IPS DF 19.7 (cell line): ENCODE measurements at places on chromosomes 13 and 19.

GRCh38 chr13:98335721-98336120, 158.7 kb upstream of the RNF113B start:
- DNase-seq, result no peak

DNA sequence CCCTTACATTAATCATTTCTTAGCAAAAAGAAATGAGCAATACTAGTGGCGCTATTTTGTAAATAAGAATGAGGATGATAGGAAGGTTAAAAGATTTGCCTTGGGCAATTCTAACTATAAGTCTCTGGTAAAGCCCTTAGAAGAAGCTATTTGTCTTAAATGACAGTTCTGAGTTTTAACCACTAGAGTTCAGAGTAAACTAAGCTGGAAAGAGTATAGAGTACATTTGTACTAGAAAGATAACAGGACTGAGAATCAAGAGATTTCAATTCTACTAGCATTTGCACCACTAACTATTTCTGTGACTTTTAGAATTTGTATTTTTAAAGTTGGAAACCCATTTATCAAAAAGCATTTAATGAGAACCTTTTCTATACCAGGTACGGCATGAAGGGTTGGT, 750.3 kb downstream of the OLFM4 start:
- no peak for DNase-seq

DNA sequence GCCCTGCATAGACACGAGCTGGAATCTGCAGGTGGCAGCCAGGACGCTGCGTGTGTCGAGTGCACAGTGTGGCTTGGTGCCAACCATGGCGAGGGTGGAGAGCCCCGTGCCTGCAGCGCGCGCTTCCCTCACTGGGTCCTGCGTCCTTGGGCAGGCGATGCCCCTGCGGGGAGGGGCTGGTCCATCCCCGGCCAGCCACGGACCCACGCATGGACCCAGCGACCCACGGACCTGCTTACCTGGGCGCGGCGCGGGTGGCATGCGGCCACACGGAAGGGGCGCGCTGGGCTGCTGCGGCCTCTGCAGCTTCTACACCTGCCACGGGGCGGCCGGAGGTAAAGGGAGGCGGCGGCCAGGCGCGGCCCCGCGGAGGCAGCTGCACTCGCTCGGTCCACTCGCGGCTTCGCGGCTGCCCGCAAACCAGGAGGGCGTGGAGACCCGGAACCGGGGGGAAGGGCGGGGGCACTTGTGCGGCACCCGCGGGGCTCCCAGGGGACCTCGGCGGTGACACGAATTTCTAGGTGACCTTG, 569 bp upstream of the MCF2L start:
- DNase-seq, result no peak

DNA sequence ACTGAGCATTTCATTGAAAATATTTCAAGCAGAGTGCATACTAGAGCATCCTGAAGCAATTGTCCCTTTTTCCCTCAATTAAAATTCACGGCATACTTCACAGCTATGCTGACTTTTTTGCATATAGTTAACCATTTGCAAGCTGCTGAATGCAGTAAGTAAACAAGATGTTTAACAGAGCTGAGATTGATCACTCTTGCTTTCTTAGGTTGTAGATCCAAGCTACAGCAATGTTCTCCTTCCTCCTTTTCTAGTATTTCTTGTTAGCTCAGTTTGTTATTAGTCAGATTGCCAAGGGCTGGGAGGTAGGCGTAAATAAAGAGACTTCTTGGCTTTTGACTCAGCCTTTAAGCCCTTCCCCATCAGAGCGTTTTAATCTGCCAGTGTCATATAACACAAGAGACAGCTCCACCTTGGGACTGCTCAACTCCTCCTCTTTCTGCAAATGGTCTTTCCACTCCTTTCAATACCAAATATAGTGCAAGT, at the start of gene SLITRK6:
TSS of gene SLITRK6 (minus strand) at position 323 of the 486 bp plus-strand sequence. CDS start 2,911 bp downstream, outside the sequence.
- peak; percentile 48 for DNase-seq

DNA sequence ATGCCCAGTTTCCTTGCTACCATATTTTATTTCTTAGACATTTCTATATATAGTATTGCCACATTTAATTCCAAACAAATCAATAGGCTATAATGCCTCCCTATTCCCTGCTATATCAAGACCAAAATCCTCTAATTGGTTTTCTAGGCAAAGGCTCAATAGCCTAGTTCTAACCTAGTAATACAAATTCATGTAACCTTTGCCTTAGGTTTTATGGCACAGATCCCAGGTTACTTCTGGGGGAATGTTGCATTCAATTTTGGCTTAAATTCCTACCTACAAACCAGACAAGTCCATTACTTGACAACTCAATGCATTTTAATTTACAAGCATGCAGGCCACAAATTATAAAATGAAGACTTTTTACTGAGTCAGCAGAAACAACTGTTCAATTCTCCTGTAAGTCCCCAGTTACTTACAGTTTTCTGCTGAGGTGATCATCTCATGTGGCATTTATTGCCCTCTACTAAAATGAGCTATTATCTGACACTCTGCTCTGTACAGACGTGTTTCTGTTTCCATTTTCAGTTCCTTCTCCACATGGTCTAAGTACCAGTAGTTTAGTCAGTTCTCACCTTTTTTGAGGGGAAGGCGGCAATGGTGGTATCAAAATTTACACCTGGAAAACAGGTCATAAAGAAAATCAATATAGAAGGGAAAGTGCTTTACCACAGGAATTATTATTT, 11.7 kb downstream of the KCNRG start:
- no peak for DNase-seq

- DNase-seq, result peak; percentile 99
Observed at GRCh38 chr19:38899447-38900201, at the start of the genes NFKBIB and SIRT2. TSS of gene NFKBIB (plus strand) at chr19:38899969. CDS start at chr19:38900033, 64 bp downstream. TSS of gene SIRT2 (minus strand) at chr19:38899618. CDS start at chr19:38899521, 97 bp downstream.

DNA sequence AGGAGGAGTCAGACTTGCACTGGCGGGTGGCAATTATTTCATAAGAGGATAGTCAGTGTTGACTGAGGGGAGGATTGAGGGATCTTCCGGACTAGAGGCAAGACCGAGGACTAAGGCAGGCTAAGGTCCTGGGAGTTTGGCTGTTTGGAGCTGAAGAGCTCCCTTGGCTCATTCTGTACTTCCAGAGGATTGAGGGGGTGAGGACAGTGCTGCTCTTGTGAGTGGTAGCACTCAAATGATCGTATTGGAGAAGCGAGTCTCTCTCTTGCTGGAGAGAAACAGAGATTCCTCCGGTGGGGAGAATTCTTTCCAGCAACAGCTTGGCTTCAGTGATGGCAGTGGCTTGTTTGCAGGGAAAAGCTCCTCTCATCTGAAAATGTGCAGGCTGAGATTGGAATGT, 47.1 kb downstream of the ING1 start:
- DNase-seq, result no peak

- DNase-seq, result no peak
Observed at GRCh38 chr19:18460900-18461299, 23.0 kb upstream of the ISYNA1 start.

DNA sequence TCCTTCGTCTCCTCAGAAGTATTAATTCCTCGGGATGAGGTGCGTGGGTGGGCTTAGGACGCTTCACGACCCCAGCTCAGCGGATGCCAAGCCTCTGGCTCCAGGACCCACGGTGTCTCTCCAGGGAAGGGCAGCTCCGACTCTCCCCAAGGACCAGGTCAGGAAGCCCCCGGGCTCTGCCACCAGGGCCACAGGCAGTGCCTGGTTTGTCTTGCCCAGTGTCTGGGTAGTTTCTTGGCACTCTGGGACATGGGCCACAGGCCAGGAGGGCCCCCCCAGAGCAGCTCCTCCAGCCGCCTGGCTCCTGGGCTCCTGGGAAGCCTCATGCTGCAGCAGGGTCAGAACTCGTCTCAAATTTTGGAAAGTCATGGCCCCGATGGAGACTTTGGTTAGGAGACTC, 2.5 kb downstream of the PROZ start:
- DNase-seq, result no peak

- no peak for DNase-seq
Observed at GRCh38 chr13:97712770-97713169, 240.7 kb upstream of the IPO5 start.

GRCh38 chr19:6501740-6502648, at the start of gene TUBB4A:
TSS of gene TUBB4A (minus strand) at chr19:6502309. CDS start at chr19:6502212, 97 bp downstream.
- DNase-seq, result no peak

- no peak for DNase-seq
Observed at GRCh38 chr19:51660975-51661600, 14.5 kb upstream of the SIGLEC14 start.

DNA sequence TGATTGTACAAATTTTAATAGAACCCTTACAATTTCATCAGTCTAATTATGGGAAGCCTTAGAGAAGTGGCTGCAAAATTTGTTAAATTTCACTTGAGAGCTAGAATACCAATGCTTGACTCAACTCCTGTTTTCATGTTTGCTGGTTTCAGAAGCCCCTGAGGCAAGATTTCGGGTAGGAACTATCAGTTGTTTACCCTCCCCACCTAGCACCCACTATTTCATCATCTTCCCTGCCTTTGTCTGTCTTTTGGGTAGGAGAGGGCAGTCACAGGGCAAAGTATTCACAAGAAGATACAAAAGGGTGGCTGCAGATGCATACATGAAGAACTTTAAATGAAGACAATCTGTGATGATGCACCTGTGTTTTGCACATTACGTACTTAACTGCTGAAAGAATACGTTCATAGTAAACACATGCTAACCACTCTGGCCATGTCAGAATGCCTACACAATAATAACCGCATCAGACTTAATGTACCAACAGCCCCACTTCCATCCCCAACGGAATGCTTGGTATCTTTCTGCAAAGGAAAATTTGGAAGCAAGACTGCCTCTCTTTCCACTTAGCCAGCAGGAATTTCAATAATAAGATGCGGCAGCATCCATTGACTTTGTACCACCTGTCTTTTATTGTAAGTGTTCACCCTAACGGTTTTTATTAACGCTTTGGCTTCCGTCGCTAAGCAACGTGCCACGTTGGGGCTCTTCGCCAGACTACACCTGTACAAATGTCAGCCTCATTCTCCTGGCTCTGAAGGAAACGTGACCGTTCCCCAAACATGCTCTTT, 30.4 kb downstream of the TPT1 start:
- no peak for DNase-seq

DNA sequence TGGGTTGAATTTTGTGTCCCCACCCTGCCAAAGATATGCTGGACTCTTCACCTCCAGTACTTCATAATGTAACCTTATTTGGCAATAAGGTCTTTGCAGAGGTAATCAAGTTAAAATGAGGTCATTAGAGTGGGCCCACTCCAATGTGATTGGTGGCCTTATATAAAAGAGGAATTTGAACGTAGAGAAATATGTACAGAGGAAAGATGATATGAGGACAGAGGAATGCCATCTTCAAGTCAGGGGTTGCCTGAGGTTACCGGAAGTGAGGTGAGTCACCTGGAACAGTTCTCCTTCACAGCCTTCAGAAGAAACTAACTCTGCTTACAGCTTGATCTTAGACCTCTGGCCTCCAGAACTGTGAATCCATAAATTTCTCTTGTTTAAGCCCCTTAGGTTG, 69.9 kb downstream of the GPC5 start:
- no peak for DNase-seq

GRCh38 chr13:90416938-90417337, 930.5 kb upstream of the MIR17HG start:
- no peak for DNase-seq

GRCh38 chr13:30301827-30302226, 5.5 kb downstream of the KATNAL1 start:
- DNase-seq, result no peak

- peak; percentile 85 for DNase-seq
Observed at GRCh38 chr19:24033301-24033962, 53.6 kb upstream of the ZNF254 start.

DNA sequence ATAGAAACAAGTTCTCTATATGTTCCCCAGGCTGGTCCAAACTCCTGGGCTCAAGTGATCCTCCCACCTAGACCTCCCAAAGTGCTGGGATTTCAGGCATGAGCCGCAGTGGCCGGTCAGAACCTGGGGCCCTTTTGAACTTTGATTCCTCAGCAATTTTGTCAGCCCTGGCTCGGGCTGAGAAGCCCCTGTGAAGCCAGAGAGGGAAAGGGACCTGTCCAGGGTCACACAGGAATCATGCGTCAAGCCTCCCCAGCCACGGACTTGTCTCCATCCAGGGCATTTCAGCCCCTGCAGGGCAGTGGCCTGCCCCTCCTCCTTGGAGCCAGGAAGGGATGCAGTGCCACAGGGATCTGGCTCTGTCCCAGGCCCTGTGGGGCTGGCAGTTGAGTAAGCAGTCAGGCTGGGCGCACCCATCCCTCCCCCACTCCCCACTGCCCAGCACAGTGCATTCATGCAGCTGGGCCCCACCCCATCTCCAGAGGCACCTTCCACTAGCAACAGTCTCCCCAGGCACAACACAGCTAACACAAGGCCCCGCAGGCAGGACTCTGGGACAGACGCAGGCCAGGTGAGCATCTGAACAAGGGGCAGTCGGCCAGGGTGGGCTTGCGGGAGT, at the start of gene CAPS:
TSS of gene CAPS (plus strand) at position 516 of the 619 bp plus-strand sequence. CDS start 153 bp downstream, outside the sequence.
- DNase-seq, result no peak

DNA sequence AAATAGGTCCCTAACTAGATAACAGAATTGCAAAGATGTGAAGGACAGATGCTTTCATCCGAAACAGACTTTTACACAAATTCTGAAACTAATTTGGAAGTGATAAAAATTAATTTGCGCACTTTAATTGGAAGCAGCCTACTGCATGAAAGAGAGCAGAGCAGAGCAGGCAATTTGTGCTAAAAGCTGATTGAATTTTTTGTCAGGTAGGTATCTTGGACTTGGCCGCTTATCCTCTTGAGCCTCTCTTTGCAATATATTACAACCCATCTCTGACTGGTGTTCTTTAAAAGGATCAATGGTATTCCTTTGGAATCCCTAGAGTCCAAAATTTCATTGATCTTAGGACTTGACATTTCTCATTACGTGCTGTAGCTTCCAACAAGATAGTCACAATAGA, 183.3 kb upstream of the MAB21L1 start:
- DNase-seq, result no peak

DNA sequence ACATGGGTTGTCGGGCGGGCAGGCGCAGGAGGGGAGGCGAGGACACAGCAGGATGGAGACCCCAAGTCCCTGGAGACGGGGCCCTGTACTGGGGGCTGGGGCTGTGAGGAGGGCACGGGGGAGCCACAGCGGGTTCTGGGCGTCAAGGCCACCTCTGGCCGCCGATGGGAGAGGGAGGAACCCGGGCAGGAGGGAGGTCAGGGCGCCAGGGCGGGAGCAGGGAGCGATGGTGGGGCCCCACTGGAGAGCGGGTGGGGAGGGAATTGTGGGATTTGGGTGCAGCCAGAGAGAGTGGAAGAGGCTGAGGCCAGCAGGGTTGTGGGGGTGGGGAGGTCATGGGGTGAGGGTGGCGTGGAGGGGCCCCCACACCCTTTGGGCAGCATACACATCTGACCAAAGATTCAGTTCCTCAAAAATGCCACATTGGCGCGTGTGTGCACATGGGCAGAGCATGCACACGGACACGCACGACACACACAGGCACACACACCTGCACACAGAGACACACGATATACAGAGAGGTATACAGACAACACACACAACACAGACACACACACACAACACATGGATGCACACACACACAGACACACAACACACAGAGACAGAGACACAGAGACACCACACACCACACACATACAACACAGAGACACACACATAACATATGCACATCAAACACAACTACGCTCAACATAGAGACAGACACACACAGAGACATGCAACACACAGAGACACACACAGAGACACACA, 54.9 kb downstream of the AP1M1 start:
- no peak for DNase-seq

- DNase-seq, result no peak
Observed at GRCh38 chr19:3671680-3672574, 28.3 kb downstream of the PIP5K1C start.

- DNase-seq, result no peak
Observed at GRCh38 chr19:3589439-3589838, 4.2 kb downstream of the GIPC3 start.

GRCh38 chr19:6362027-6362350, 658 bp downstream of the CLPP start:
- DNase-seq, result no peak
